ENCODE measurements at places on chromosomes 12 and 14.

DNA sequence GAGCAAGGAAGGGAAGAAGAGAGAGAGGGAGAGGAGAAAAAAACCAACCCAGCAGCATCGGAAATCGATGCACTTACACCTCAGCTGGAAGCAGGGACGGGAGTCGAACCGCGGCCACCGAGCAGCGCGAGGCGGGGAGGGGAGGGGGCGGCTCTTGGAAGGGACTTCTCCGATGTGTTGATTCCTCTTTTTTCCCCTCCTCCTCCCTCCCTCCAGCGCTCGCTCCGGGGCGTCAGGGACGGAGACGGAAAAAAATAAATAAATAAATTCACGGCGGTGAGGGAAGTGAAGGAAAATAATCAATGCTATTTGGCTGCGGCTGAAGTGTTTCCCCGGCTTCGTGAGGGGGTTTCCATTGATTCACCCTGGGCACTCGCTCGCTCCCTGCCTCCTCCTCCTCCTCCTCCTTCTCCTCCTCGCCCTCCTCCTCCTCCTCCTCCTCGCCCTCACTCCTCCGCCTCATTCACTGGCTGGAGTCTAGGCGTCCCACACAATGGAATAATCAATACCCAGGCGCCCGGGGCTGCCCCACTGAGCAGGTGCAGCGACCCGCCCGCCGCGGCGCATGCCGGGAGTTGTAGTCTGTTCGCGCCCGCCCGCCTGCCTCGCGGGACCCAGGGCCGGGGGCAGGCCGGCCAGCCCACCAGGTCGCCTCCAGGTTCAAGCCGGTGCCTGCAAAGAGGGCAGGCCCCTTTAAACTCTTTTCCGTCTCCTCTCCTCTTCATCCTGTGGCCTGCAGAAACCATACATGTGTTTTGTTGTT is at the start of gene ZFHX2:
TSS of gene ZFHX2 (minus strand) at position 500 of the 763 bp plus-strand sequence. CDS start 16,440 bp downstream, outside the sequence.
- DNase-seq, result peak; percentile 81

DNA sequence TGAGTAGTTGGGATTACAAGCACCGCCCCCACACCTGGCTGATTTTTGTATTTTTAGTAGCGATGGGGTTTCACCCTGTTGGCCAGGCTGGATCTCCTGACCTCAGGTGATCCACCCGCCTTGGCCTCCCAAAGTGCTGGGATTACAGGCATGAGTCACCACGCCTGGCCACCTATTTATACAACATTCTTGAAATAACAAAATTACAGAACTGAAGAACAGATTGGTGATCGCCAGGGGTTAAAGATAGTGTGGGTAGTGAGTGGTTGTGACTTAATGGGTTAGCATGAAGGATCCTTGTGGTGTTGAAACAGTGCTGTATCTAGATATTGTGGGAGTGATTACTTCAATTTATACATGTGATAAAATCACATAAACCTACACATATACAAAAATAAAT is 7.4 kb downstream of the GLIPR1L1 start:
- no peak for DNase-seq

GRCh38 chr14:75295491-75296345 is 17.1 kb downstream of the FOS start:
- DNase-seq, result peak; percentile 75

DNA sequence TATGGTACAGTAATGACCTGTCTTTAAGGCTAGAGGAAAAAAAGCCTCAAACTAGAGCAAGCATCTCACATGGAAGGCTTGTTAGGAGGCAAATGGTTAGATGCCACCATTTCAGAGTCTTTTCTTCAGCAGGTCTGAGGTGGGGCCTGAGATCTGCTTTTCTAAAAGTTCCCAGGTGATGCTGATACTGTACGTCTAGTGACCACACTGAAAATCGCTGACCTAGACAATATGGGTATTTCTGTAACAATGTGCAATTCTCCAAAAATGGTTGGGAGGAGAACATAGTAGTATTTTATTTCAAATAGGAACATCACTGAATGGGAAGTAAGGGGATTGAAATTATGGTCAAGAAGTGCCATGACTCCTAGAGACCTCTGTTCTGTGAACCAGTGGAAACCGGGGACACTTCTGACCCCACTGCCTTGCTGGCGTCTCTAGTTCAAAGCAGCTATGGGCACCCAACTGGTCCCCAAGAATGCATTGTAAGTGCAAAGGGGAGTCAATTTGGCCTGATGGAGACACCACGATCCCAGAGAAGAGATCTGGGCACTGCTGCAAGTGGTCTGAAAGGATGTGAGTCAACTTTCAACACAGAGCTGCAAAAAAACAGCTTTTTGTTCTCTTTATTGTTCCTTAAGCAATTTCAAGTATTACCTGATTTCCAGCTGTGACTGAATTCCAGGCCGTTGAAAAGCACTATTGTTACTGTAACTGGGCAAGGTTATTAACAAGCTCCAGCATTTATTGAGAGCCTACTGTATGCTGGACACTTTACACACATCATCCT is 54.4 kb upstream of the PLEKHG7 start:
- no peak for DNase-seq

GRCh38 chr12:42090899-42091298 is 53.8 kb downstream of the GXYLT1 start:
- DNase-seq, result no peak

GRCh38 chr12:48972213-48972951 is 847 bp upstream of the WNT10B start:
- no peak for DNase-seq

- DNase-seq, result no peak
Observed at GRCh38 chr12:1499351-1499750, 95.0 kb downstream of the FBXL14 start.

GRCh38 chr14:94599656-94600004 is 12.6 kb upstream of the SERPINA3 start:
- no peak for DNase-seq

DNA sequence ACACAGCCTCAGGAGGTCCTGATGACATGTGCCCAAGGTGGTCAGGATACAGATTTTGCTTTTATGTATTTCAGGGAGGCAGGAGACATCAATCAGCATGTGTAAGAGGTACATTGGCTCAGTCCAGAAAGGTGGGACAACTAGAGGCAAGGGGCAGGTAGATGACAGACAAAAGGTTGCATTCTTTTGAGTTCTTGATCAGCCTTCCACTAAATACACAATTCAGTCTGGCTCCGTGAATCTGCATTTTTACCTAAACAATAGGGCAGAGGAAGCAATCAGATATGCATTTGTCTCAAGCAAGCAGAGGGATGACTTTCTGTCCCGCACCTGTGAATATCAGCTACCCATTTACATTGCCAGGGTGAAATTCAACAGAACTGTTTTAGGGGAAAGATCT is 178.6 kb downstream of the KSR2 start:
- DNase-seq, result no peak

DNA sequence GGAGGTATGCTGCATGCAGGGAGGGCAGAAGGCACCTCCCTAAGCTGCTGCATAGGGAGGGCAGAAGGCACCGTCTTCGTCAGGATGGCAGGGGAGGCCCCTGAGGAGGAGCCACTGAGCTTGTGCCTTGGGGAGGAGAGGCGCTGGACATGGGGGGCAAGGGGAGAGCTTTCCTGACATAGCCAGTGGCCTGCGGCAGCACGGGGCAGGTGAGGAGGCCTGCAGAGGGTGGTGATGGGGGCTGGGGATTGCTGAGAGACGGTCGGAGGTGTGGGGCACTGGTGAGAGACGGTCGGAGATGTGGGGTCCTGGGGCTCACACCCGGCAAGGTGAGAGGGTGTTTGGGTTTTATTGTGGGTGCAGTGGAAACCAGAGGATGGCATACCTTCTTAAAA is 10.4 kb upstream of the BDKRB2 start:
- no peak for DNase-seq

- peak; percentile 45 for DNase-seq
Observed at GRCh38 chr14:65958664-65959562, 527.3 kb upstream of the CCDC196 start.

DNA sequence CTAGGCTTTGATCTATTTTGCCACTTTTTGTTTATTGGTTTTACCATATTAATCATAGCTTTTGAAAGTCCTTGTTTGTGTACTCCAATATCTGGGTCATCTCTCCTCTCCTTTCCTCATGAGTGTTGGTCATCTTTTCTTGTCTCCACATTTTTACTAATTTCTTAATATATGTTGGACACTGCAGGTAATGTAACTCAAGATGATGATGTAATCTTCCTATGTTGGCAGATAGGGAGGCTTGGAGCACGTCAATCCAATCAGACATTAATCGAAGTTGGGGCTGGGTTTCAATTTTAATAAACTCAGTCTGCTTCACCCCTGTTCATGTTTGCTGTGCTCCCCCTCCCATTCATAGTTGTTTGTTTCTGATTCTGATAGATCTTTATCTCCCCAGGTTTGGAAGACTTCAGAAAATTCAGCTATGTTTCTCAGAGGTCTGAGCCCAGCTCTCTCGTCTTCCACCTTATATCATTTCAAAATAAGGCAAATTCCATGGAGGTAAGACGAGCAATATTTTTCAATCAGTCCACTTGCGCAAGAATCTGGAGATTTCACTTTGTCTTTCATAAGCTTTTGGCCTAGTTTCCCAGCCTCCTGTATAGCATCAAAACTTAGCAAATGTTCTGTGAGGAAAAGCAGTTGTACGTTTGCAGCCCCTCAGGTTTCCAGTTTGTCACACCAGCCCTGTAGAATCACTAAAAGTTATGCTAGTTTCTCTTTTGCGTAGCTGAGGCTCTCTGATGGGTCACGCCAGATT is 504.1 kb downstream of the TMTC2 start:
- DNase-seq, result no peak

GRCh38 chr12:107684029-107684795 is 1.4 kb upstream of the PWP1 start:
- no peak for DNase-seq

DNA sequence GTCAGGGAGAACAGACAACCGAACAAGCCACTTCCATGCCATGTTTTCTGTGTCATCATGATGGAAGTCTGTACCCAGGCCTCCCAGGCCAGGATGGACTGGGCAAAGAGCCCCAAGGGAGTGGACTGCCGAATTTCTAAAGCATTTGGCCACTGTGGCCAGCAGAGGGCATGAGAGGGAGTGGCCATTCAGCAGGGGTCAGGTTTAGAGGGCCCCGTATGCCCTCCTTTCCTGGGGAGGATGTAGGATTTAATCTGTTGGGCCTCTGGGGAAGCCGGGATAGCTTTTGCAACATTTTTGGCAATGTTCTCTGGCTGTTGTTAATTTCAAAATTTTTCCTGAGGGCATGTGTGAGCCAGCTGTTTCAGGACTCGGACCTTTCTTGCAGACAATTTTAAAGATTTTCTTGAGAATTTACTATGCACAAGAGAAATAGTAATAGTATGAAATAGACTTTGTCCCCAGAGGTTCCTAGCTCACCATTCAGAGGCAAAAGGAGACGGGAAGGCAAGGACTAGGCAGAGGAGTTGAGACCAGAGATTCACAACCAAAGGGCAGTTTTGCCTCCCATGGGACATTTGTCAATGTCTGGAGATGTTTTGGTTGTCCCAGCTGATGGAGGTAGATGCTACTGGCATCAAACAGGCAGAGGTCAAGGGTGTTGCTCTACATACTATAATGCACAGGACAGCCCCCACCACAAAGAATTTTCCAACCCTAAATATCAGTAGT is 18.0 kb downstream of the ACACB start:
- no peak for DNase-seq

GRCh38 chr14:56212521-56212920 is 94.3 kb downstream of the PELI2 start:
- DNase-seq, result no peak

GRCh38 chr14:99675951-99676350 is 8.1 kb upstream of the CYP46A1 start:
- no peak for DNase-seq

- no peak for DNase-seq
Observed at GRCh38 chr12:51318846-51319599, 5.0 kb downstream of the BIN2 start.

DNA sequence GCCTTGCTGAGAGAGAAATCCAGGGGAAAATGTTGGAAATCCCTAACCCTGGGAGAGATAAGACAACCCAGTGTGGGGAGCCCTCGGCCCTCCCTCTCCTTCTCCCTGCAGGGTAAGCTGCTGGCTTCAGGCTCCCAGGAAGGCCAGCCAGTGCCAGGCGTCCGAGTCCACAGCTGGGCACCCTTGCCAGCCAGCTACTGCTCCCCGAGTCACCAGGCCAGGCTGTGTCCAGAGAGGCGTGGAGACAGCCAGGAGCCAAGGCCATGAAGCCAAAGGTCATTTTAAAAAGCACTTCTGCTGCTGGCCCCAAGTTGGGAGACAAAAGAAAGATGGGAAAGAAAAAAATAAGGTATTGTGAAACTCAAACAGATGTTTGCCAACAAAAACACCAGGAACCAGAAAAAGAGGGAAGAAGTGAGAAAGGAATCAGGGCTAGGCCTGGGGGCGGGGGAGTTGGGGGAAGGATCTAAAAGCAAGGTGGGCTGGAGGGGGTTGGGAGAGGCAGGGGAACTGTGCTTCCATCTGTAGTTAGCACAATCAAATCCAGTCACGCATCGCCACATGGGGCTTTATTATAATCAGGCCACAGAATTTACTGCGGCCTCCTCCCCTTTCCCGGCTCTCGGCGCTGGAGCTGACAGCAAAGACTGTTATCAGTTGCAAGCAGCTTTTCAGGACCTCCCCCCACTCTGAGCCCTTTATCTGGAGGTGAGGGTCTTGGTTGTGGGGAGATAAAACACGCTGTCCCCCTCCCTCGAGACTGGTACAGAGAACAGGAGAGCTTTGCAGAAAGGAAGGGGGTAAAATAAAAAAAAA is 33.5 kb downstream of the RBM19 start:
- DNase-seq, result no peak

GRCh38 chr14:96136371-96137005 is 68.2 kb upstream of the BDKRB2 start:
- DNase-seq, result no peak

DNA sequence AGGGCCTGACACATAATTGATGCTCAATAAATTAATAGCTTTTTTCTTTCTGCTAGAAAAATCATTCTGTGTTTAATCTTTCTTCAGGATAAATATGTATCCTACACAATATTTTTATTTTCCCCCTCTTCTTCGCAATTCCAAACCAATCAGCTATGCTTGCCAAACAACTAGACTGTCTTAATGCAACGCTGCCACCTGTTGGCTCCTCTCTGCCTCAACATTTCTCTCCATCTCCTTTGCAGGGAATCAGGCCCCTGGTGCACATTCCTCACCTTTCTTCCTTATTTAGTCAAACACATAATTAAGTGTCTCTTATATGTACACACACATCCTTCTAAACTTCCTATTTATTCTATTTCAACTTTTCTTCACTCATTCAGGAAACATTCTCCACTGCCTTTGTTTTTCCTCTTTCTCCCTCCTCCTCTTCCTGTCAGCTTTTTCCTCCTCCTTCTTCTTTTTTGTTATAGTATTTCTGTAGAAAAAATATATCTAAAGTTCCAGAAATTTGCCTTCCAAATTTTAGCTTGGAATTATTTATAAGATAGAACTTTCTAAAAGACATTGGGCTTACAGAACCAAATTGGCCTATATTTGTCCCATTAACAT is 406.0 kb downstream of the PRKD1 start:
- DNase-seq, result no peak

DNA sequence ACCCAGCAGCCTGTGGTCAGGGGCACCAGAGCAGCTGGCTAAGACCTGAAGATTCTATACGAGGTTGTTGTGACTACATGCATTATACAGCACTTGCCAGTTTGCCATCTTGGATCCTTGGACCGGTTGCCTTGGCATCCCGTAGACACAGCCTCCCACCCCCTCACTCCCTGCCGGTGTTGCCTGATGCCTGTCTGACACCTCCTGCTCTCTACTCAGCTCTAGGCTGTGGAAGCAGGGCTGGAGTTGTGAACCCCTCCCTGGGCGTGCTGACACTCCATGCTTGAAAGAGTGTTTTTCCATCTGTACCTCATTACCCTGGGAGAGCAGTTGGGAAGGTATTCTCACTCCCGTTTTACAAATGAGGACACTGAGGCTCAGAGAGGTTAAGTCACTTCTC is 2.5 kb downstream of the CHGA start:
- no peak for DNase-seq

GRCh38 chr12:66623455-66623854 is 55.4 kb downstream of the GRIP1 start:
- DNase-seq, result no peak

GRCh38 chr12:58977476-58977875 is 57.2 kb upstream of the LRIG3 start:
- no peak for DNase-seq
